Breast epithelium (tissue), 4 donors: ENCODE measurements at places on chromosomes 7 and 10.
A peak's percentile ranks its signal among the peaks of the same experiment; 100 is the strongest.

GRCh38 chr10:34223658-34224057, 591.4 kb downstream of the PARD3 start:
- DNase-seq: no peak

GRCh38 chr7:39453743-39454355, 112.4 kb upstream of the YAE1 start:
- DNase-seq: no peak

GRCh38 chr10:6514180-6514579, 65.9 kb downstream of the PRKCQ start:
- DNase-seq: no peak

GRCh38 chr10:24951201-24952142, 934 bp downstream of the PRTFDC1 start:
- no peak for DNase-seq

GRCh38 chr10:3829156-3830050, 44.4 kb upstream of the KLF6 start:
- DNase-seq: no peak

DNA sequence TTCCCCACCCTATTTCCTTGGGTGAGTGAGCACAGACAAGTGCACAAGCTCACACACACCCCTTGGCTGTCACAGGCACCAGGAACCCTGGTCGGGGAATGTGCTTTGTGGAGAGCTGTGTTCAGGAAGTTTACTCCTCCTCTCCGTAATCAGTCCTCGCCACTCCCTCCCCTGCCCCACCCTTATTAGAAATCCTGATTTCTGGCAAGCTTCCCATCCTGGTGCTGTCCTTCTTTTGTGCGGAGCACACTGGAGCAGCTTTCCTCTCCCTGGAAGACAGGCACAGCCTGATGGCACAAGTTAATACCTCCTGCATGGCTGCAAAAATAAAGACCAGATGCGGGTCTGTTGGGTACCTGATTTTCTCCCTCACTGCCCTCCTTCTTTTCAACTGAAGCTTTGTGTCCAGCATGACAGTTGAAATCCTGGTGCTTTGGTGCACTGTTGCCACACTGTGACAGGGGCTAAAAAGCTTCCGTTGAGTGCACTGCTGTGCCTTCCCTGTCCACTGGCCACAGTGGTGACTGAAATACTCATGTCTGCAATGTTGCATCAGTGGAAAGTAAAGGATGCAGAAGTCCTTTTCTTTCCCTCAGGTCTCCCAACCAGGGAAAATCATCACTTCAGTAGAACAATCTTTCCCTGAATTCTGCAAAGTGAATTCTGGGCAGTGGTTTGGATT, 55.0 kb downstream of the LRRC4 start:
- no peak for DNase-seq

- DNase-seq: peak; percentile 50
Observed at GRCh38 chr7:151518105-151518946, 1.4 kb downstream of the RHEB start.

DNA sequence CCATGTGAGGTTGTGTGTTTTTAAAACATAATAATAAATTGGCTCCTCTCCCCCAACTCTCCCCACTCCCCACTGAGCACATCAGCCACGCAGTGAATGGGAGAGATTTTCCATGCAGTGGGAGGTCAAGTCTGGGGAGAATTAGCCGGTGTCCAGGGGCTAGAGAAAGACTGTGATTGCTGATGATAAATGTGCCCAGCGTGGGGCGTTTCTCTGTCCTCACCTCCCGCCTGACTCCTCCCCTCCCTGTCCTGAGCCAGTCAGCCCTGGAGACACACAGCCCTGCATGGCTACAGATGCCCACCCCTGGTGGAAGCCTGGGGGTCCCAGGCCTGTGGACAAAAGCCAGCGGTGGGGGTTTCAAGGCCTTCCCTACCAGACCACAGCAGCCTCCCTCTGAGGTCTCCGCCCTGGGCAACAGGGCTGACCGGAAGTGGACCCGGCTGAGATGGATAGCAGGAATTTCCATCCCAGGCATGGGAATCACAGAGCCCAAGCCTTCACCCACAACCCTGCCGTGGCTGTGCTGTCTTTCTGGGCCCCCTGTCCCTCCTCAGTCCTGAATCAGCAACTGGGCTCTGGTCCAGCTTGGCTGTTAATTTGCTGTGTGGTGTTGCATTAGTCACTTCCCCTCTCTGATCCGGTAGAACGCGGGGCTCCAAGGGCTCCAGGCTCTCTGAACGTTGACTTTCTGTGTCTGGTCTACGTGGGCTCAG, 46.8 kb upstream of the SLC29A3 start:
- no peak for DNase-seq

DNA sequence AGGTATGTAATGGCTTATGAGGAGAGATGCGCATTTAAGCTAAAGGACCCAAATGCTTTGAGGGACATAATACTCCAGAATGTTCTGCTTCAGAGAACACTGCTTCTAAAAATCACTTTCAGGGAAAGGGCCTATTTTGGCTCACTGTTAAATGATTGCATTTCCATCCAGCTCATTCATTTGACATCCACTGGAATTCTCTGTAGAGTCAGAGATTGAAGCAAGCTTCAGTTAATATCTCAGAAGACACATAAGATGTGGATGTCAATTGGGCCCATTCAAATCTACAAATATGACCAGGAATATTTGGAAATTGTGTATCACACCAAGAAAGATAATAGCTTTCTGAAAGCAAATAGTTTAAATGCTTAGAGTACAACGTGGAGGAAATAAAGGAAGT, 209.9 kb upstream of the VSTM2A start:
- DNase-seq: no peak

DNA sequence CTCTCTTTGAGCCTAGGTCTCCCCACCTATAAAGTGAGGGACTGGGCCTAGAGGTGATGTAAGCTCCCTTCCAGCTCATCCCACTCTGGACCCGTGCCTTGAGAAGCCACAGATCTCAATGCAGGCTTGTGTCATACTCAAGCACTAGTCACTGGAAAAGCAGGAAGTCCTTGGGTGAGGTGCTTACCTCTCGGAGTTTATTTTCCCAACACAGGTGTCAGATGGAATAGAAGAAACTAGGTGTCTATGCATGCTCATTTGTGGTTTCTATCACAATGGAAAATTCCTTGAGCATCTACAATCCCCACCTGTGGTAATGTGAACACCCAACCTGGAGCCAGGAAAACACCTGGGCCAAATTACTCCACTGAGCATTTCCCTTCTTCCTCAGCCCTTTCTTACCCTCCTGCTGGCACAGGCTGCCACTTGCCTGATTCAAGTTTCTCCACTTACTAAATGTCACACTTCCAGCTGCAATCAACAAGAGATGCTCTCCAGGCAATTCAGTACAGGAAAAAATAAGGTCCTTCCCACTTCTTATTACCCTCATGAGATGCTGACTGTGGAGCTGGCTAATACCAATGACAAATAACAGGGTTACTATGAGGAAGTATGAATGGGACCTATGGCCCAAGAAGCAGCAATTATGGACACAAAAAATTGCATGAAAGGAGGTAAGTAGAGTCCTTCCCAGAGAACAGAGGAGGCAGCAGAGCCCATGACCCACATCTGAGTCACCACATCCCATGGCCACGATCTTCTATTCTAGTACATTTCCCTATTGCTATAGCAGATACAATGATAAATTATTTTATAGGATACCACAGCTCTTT, 13.1 kb downstream of the LSM5 start:
- DNase-seq: no peak

DNA sequence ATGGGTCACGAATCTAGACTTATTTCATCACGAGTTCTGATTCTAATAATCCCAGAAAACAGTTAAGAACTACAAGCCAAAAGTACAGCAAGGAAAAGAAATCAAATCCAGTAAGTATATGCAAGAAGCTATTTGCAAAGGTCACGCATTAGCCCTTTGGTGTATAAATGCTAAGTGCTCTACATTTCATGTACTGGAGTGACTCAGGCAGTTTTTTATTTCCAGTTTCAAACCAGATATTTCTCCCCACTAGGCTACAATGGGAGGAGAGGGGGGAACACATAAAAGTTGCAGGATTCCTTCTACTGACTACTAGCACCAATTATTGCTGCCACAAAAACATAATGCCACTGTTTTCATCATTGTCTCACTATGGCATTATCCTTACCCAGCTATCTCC, 148.0 kb downstream of the NRCAM start:
- DNase-seq: no peak

DNA sequence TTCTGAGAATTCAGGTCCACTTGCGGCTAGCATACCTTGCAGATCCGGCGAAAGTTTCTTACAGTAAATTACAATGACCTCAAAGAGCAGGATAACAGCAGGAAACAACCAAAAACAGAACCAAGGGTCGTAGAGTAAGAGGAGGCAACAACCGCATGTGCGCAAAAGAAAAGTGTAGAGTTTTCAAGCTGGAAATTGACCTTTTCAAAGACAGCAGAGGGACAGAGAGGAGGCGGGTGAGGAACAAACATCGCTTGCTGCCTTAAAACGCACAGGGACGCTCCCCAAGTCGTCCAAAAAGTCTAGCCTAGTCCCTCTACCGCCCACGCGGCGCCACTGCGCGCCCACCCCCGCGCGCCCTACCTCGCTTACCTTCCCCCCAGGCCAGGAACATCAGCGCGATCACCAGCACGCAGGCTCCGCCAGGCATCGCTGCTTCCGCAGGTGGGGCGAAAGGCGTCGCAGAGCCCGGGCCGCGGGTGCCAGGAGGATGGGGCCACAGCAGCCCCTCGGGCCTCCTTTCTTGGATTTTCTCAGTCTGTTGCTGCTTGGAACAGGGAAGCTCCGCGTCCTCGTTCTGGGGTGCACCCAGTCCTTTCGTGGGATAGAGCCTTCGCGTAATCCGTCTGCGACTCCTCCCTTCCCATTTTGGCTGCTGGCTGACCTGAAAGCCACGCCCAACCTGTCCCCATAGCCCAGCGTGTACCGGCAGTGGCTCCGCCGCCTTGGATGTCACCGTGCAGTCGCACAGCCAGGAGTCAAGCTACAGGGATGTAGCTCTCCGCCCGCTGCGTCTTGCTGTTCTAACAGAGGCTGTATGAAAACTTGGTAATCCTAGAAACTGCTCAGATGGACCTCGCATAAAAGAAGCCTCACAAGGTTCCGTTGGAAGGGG, at the start of gene VWDE:
TSS of gene VWDE (minus strand) at position 579 of the 895 bp plus-strand sequence. CDS start at position 430, 149 bp downstream.
- DNase-seq: peak; percentile 73

DNA sequence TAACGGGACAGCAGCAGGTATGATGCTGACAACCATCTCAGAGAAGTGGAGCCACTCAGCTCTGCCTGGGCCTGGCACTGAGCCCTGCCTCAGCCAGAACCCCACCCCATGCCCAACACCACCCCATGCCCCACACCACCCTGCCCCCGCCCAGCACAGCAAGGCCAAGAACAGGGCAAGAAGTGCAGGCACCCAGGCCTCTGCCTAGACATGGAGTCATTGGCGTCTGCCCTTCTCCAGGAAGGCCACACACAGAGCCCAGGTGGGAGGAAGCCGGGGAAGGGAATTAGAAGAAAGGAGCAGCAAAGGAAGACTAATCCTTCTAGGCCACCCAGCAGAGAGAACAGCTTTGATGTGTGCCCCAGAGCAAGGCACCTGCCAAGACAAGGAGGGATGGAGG, 18.9 kb downstream of the CAMK2G start:
- no peak for DNase-seq

GRCh38 chr7:100091411-100092181, 2.8 kb downstream of the COPS6 start:
- DNase-seq: no peak

- DNase-seq: no peak
Observed at GRCh38 chr7:120404042-120404441, 131.1 kb downstream of the KCND2 start.

DNA sequence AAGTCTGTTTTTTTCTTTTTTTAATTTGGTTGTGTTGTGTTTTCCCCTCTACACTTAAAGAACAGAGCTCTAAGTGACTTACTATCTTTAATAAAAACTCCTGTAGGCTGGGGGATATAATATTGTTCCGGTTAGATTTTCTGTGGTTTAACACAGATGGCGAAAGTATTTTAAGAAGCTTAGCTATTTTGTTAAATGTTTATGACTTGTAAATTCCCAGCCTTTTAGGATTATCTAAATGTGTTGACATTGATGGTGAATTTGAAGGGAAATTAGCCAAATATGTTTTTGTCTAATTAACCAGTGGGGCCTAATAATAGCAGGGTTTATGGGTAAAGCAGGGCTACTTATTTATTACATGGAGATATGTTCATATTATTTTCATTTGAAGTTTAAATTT, 538.5 kb downstream of the INHBA start:
- no peak for DNase-seq

DNA sequence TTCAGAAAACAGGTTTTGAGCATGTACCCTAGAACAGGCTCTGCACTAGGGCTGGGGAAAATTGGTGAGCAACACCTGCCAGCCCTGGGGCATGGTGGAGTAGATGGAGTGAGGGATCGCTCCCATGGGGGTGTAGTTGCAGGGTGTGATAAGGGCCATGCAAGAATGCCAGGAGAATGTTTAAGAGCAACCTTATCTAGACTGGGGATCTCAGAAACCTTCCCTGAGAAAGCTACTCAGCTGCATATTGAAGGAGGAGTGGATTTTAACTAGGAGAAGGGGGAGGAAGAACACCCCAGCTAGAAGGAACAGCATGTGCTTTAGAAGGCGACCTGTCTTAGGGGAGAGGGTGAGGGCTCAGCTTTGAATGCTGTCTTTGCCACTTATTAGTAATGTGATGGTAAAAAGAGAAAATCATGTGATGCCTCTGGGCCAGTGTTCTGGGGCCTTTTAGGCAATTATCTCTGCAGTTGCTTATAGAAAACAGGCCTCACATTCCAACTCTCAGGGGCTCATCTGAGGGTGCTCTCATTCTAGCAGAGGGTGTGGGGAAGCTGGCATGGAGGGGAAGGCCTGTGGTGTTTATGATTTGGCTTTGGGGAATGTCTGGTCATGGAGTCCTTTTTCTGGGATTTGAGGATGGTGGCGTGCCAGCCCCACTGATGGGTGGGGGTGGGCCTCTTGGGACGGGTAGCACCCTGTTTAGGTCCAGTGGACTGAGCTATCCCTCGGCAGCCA, 225.4 kb downstream of the BMPER start:
- no peak for DNase-seq

- no peak for DNase-seq
Observed at GRCh38 chr10:91614225-91614624, 18.6 kb downstream of the PPP1R3C start.

DNA sequence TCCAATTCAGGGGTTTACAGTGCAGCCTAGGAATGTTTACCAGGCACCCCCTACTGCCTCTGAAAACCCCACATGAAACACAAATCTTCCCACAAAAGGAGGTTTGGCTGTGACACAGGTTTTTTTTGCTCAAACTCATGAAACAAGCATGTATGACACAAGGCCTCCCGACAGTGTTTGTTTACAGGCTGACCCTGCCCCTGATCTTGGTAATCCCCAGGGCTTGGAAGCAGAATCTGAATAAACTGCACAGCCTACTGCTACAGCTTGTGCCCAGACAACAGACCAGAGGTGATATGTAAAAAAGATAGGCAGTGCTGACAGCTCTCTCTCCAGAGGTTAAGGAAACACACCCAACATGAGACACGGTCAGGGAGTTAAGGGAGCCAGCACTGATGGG, 184.2 kb downstream of the KMT2E start:
- no peak for DNase-seq
